ENCODE measurements at places on chromosomes 16 and 17.

DNA sequence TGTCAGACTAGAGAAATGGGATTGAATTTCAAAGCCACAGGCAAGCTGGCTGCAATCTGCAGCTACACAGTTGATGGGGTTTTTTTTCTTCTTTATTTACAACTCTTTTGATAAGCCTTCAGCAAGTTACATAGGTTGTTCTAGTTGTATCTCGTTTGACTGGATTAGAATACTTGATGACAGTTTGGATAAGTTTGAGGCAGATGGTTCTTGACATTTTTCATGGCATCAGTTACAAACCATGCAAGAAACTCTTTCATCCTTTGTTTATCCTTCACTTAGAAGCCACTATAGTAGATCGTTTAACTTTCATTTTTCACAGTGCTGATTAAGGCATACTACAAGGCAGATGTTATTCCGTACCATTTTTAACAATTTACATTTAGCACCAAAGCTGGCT, 238.9 kb downstream of the TOX3 start:
- no peak for DNase-seq

GRCh38 chr17:17022456-17022855, 19.8 kb upstream of the MPRIP start:
- DNase-seq: no peak

DNA sequence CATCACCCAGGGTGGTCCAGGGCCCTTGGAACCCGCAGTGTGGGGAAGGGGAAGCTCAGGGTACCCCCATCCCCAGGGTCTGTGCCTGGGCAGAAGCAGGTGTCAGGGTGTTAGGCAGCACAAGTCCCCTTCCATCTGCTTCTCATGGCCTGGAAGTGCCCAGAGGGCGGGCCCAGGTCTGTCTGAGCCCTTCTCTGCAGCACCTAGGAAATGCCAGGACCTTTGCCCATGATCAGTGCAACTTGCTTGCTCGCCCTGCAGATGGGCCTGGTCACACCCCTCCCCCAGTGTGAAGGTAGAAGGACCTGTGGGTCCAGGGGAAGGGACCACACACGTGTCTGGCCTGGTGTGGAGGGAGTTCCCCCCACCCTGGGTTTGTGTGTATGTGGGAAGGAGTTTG, 157.5 kb upstream of the CDC42EP4 start:
- no peak for DNase-seq

DNA sequence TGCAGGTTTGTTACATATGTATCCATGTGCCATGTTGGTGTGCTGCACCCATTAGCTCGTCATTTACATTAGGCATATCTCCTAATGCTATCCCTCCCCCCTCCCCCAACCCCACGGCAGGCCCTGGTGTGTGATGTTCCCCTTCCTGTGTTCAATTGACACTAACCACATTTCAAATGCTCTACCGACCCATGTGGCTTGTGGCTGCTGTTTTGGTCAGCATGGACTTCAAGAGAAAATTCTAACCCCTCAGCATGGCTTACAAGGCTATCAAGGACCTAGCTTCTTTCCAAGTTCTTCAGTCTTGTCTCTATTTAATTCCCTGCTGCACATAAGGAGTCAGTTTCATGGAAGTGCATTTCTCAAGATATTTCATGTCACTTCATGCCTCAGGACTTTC, 52.9 kb downstream of the MMD start:
- no peak for DNase-seq

DNA sequence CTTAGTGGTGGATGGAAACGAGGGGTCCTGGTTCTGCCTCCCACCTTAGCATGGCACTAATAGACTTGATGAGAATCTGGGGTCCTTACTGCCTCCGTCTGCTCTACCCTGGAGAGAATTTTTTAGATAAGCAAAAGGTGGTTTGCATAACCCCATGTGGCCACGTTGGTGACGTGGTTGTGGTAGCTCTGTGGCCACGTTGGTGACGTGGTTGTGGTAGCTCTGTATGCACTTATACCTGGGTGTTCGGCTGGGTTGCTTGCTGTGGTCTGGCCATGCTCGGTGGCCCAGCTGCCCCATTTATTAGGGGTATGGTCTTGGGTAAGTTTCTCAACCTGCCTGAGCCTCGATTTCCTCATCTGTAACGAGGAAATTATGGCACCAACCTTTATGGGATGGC, 13.0 kb downstream of the SPIRE2 start:
- DNase-seq: peak; percentile 79

GRCh38 chr17:39118674-39119419, 32.6 kb downstream of the PLXDC1 start:
- no peak for DNase-seq

DNA sequence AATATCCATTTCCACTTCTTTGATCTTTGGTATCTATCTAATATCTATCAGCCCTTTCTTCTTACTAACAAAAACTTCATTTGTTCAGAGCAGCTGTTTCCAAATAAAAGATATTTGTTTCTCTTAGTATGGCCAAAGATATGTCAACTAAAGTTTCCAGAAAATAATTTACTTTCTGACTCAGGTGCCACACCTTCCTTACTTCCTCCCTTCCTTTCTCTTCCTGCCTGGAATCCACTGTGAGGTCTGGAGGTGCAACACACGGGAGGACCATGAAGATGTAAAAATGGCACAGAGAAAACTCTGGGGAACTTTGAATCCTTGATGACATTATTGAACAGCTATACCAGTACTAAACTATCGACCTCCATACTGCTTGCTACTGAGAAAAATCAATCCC, 14.0 kb downstream of the MED13 start:
- DNase-seq: no peak

GRCh38 chr16:29844575-29845331, 18.3 kb downstream of the CDIPT start:
- no peak for DNase-seq

DNA sequence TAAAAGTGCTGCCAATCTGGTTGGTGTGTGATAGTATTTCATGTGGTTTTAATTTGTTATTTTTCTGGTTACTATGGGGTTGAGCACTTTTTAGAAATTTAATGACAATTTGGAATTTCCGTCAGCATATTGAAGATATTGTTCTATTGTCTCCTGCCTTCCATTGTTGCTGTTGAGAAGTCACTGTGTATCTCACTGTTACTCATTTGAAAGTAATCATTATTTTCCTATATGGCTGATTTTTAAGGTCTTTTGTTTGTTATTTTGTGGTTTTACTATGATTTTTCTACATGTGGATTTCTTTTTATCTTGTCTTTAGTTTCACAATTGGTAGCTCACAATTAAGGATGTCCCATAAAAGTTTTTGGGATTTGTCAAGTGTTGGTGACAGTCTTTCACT, 8.2 kb downstream of the KRT26 start:
- DNase-seq: no peak

GRCh38 chr16:29650771-29651170, 12.3 kb upstream of the SPN start:
- DNase-seq: no peak

- DNase-seq: no peak
Measured at GRCh38 chr17:75267153-75267410, 3.9 kb downstream of the MIF4GD start.

GRCh38 chr17:60445144-60445543, 22.9 kb downstream of the CHCT1 start:
- DNase-seq: no peak

DNA sequence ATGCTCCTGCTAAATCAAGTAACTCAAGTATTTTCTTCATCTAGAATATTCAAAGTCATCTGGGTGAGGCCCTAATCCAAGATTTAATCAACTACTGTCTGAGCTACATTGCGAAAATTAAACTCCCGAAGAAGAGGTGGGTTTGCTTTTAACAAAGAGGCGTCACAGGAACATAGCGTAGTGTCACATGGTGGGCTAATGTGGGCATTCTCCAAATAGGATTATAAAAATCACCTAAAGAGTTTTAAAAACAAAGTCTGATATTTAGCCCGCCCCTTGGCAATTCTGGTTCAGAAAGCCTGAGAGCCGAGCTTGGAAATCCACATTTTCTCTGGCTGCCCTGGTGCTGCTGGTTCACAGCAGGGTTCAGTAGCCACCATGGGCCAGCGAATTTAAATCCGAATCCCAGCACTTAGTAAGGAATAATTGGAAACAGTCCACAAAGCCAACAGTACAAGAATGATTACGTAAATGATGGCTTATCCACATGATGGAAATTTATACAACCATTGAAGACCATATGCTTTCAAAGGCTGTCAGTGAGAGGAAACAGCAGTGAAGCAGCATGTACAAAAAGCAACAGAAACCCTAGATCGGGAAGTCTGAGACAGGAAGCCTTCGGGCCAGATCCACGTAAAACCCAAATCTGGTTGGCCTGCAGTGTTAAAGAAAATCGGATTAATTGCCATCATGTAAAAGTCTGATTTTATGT, 8.8 kb downstream of the PMM2 start:
- DNase-seq: no peak

Data from naive thymus-derived CD8-positive, alpha-beta T cell (primary cell).